ENCODE measurements at places on chromosomes 12 and 14.

GRCh38 chr14:60856111-60856510 lies 121.5 kb downstream of the MNAT1 start:
- no peak for DNase-seq

- DNase-seq: no peak
These were observed 180.3 kb downstream of the EMP1 start for GRCh38 chr12:13376610-13377373.

- DNase-seq: no peak
These were observed 11.3 kb downstream of the ERG28 start for GRCh38 chr14:75649337-75649736.

GRCh38 chr14:79229383-79229909 lies 981.9 kb downstream of the DIO2 start:
- no peak for DNase-seq

GRCh38 chr12:65878540-65878939 lies 54.3 kb downstream of the HMGA2 start:
- no peak for DNase-seq

DNA sequence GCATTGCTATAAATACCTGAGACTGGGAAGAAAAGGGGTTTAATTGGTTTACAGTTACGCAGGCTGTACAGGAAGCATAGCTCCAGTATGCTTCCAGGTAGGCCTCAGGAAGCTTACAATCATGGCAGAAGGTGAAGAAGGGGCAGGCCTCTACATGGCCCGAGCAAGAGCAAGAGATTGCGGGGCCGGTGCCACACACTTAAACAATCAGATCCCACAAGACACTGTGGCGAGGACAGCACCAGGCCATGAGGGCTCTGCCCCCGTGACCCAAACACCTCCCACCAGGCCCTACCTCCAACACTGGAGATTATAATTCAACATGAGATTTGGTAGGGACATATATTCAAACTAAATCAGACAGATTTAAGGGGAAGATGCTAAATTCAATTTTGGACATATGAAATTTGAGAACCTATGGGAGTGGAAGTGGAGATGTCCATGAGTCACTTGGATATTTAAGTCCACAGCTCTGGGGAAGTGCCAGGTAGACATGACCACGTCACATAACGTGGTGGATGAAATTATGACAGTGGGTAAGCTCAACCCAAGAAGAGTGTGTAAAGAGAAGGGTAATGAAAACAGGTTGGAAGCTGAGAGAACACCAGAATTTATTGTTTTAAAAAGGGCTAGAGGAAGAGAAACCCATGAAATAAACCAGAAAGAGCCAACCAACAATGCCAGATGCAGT lies 1.5 kb upstream of the LTA4H start:
- DNase-seq: no peak

DNA sequence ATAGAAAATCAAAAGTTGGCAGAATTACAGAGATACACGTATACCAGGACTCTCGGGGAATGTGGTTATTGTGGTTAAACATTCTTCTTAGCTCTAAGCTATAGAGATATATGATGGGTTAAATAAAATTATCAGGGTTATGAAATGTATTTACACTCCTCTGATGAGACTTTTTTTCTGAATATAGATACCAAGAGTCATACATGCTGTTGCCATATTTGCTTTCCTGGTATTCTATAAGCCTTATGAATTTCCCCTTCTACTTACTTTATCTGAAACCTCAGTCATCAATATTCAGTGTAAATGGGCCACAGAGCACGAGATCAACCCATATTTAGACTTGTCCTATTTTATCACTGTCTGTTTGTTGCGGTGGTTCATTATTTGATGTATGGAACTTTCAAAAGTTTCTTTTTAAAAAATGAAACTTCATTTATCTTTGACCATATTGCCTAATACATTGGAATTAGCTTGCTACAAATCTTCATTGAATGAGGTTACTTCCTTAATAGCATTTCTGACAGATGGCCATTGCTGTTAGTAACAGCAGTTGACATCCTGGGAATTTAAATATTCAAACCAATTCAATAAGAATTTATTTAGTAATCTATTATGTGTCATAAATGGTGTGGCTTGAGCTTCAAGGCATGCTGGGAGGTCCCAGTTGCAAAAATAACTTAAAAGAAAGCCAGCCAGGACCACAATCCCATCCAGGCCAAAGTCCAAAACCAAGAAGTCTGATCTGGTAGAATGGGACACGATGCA lies 393.5 kb downstream of the PCNX1 start:
- DNase-seq: no peak

DNA sequence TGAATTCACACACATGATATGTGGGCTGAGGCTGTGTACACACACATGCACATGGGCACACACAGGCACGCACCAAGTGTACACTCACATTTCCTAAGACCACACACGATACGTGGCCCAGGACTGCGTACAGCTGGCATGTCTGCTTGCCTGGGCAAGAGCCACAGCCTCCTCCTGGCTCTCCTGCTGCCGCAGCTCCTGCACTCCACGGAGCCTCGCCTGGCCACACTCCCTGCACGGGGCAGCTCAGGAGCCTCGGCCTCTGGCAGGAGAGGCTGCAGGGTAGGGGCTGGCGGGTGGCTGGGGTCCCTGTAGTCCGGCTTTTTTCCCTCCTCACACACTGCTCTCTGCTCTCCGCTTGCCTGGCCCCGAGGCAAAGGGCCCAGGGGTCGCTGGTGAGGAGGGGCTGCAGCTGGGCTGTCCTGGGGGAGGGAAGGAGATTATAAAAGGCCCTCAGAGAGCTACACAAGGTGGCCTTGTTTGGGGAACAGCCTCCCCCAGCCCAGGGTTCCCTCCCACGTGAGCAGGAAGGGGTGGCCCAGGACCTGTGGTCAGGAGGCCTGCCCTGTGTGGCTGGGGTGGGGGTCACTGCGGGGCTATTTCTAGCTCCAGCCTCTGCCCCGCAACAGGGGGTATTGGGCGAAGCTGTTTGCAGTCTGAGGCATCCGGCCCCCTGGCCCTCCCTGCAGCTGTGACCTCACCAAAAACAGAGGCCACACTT lies 89.0 kb upstream of the SFSWAP start:
- no peak for DNase-seq

DNA sequence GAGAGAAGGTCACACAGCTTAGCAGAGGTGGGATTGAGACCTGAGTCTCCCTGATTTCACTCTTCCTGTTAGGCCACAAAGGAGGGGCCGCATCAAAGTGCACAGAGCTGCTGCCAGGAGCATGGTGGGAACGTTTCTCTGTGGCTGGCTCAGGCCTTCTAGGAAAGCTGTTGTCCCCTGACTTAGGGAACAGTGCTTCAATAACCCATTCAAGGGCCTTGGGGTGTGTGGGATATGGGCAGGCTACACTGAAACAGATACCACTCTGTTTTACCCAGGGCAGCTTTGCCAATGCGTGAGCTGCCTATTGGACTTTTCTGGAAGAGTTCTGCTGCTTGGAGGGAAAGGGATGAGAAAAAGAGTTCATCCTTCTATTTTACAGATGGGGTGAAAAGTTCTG lies 110.0 kb downstream of the ADCK1 start:
- no peak for DNase-seq

GRCh38 chr12:43331935-43332334 lies 220.1 kb downstream of the ADAMTS20 start:
- no peak for DNase-seq

DNA sequence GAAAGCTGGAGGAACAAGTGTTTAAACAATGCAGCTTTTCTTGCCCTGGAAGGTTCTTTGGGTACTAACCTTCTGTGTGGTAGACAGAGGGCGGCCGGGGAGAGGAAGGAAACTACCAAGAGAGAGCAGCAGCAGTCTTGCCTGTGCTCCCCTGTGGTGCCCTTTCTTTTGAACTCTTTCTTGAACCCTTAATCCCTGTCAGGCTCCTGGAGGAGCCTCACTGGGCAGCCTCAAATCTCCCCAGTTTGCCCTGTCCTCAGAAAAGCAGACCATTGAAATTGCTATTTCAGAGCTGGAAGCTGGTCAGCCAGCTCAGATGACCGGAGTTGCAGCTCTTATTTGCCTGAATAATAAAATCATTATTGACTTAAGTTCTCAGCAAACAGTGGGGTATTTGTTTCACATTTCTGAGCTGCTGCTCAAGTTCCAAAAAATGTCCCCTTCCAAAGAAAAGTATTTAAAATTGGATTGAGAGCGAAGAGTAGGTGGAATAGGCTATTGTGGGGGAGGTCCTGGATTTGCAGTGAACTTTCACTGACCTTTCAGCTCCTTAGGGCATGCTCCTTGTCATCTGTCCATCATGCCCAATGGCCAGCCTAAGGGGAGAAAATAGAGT lies 42.1 kb upstream of the RNASE3 start:
- DNase-seq: no peak

- no peak for DNase-seq
These were observed 23.0 kb upstream of the RAB21 start for GRCh38 chr12:71731439-71732356.

- no peak for DNase-seq
These were observed 19.6 kb upstream of the GALNT8 start for GRCh38 chr12:4700621-4701026.

GRCh38 chr12:27201169-27201568 lies 42.9 kb upstream of the STK38L start:
- no peak for DNase-seq

DNA sequence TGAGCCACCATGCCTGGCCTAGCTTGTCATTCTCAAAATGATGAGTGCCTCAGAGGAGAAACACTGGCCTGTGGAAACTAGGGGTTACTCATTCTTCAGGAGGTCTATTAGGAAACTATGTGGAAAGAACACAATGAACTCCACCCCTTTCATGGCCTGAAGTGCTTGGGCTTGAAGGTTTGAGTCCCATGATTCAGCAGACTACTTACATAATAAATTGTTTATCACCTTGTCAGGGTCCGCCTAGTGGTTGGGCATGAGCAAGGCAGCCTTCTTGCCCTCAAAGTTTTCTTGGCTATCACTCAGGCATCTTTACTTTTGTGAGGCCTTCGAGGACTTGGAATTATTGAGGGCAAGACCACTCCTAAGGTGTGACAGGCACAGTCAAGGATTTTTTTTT lies 251.2 kb downstream of the ACSS3 start:
- DNase-seq: no peak
